Astrocyte of the spinal cord (primary cell): ENCODE measurements at places on chromosomes 13 and 19.

- DNase-seq = no peak
Measured at GRCh38 chr19:41480336-41480735, 37.4 kb downstream of the ERICH4 start.

DNA sequence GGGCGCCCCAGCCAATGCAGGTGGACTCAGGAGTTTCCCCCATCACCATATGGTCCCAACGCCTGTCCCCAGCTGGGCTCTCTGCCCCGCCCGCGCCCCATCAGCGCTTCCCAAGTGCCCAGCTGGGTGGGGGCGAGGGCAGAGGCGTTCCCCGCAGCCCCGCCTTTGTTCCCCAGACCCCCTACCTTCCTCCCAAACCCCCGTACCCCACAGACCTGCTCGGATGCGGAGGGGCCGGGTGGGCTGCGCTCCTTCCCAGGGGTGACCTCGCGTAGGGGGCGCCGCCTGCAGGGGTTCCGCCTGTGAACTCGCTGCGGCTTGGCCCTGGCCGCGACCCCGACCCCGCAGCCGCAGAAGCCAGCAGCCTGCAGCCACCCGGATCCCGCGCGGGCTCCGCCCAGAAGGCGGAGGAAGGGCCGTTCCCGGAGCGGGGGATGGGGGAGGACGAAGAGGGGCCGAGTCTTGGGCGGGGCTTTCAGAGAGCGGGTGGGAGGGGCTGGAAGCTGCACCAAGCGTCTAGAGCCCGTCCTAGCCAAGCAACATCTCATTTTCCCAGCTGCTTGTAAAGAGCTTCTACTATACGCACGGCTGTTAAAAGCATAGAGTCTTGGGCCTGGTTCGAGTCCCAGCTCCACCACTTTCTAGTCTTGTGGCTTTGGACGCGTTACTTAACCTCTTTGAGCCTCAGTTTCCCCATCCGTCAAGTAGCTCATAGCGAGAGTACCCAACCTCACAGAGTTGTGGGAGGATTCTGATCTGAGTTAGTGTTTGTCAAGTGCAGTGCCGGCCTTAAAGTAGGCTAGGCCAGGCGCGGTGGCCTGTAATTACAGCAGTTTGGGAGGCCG, at the start of gene RAB3D:
TSS of gene RAB3D (minus strand) at position 404 of the 845 bp plus-strand sequence. CDS start 2,258 bp downstream, outside the sequence.
- peak; percentile 81 for DNase-seq

DNA sequence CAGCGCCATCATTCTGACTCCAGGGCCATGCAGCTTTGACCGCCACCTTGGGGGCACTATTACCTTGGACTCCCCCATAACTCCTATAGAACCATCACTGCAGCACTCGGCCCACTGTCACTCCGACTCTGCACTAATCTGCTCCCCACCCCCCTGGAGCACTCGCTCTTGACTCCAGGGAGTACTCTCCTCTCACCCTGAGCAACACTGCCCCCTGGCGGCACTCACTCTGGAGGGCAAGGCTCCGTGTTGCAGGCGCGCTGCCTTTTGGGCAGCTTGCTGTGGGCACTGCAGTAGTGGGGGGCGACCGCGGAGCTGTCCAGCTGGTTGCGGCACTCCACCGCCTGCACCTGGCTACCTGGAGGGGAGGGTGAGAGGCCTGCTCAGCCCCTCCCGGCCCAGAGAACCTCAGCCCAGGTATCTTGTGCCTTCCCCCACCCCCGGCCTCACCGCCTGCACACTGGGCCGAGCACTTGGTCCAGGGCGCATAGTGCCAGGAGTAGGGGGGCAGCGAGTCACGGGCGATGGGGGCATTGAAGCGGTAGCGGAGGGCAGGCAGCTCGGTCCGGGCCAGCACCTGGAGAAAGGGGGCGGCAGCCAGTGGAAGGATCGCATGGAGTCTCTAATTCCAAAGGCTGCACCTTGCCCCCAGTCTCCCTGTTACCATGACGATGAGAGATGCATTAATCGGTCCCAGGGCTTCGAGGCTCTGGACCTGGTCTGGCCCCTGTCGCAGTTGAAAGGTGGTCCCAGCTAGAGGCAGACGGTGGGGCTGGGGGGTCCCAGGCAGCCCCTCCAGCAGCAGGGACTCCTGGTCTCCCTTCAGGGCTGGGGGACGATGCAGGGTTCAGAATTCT, 8.9 kb upstream of the MYO1F start:
- DNase-seq = no peak

DNA sequence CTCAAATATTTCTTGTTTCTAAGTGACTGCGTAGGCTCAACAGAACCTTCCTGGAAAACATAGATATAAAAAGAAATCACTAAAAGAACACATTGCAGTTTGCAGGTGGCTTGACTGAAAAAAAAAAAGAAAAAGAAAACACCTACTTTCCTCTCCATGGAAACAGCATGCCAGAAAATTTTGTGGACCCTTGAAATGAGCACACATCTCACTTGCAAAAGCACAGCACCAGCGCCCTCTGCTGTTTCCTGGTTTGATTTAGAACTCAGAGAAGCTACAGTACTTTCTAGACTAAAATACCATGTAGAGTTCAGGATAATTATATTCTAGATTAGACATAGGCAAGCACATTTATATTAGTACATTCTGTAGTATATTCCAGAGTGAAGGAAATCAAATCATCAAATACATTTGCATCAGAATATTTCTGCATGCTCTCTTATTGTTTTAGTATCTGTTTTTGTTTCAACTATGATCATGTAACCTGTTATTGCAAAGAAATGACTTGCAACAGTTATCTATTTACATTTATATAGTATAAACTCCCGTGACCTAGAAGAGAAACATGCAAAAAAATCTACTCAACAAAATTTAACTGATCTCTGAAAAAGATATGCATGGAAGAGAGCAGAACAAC, 22.3 kb upstream of the XPO4 start:
- DNase-seq = peak; percentile 86

GRCh38 chr19:57099199-57099661, 20.6 kb upstream of the USP29 start:
- no peak for DNase-seq

GRCh38 chr13:109968876-109969577, 182.6 kb upstream of the IRS2 start:
- no peak for DNase-seq

GRCh38 chr19:17236811-17237543, 8.7 kb downstream of the NR2F6 start:
- no peak for DNase-seq

DNA sequence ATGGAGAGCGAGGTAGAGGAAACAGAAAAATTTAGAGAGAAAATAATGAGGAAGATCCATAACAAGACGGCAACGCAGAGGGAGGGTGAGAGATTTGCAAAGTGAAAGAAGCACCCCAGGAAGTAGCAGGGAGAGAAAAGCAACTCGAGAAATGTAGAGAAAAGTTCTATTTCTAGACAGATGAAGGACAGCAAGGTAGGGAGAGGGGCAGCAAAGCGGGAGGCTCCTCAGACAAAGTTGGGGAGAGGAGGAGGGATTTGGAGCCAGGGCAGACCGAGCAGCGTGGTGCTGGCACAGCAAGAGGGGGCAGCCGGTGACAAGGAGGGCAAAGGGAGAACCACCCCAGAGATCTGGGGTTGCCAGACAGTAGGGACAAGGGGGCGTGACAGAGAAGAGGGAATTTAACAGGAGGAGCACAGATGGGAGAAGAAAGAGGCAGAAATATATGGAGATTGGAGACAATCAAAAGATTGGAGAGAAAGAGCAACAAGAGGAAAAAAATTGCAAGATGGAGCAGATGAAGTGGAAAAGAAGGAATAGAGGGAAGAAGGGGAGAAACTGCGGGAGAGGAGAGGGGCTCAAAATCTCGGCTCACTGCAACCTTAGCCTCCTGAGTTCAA, 989 bp downstream of the ZNF766 start:
- DNase-seq = no peak

GRCh38 chr19:12580180-12580694, 29.0 kb upstream of the ZNF564 start:
- peak; percentile 8 for DNase-seq

- DNase-seq = no peak
Measured at GRCh38 chr13:31674051-31674450, 65.3 kb upstream of the RXFP2 start.

DNA sequence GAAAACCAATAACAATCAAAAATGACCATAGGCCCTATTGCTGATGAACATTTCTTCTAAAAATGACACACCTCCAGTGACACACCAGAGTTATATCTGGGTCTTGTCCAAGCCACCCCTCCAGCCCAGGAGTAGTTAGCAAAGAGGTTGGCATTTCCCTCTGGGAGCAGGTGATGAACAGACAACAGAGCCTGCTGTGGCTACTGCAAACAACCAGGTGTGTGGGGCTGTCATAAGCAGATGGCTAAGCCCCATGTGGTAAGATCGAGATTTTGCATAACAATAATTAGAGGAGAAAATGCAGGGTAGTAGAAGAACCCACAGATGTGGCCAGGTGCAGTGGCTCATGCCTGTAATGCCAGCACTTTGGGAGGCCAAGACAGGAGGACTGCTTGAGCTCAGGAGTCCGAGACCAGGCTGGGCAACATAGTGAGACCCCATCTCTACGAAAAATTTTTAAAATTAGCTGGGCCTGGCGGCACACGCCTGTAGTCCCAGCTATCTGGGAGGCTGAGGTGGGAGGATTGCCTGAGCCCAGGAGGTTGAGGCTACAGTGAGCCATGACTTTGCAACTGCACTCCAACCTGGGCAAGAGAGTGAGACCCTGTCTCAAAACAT, 5.0 kb downstream of the XRCC1 start:
- DNase-seq = no peak

DNA sequence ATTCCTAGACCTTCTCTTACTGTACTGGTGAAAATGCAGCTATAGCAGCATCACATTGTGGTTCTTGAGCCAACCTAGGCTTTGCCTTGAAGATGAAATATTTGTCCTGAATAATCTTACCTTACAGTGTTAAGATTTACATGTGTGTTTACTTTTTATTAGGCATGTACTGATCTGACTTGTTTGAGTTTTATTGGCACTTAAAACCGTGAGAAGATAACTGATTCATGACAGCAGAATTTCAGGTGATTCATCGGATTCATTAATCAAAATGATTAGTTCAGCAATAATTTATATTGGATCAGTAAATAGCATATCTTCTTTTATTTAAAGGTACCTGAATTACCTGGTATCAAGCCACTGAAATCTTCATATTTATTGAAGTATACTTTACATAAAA, 296.3 kb downstream of the KLF5 start:
- no peak for DNase-seq
